ENCODE measurements at places on chromosomes 4 and X.

- no peak for DNase-seq
Measured at GRCh38 chrX:120321520-120322281, 10.4 kb upstream of the TMEM255A start.

- DNase-seq, result no peak
Measured at GRCh38 chrX:76127341-76127740, 45.5 kb upstream of the PBDC1 start.

- DNase-seq, result no peak
Measured at GRCh38 chrX:91039777-91040176, 394.9 kb upstream of the PABPC5 start.

GRCh38 chr4:90030202-90030601 lies 97.0 kb upstream of the CCSER1 start:
- DNase-seq, result no peak

DNA sequence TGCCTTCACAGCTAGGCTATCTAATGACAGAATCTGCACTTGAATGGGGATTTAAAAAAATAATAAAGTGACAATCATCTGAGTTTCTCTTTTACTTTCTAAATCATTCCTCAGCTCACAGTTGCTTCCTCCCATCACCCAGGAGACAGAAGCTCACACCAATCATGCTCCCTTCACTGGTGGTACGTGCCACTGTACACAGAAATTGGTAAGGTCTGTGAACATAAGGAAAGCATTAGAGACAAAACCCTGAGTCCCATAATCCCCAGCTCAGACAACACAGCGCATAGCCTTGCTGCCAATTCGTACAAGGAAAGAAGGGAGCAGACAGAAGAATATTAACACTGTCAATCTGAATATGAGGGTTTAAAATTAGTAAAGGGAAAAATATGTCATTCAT lies 133.1 kb downstream of the IDS start:
- no peak for DNase-seq

GRCh38 chr4:154471032-154471431 lies 20.6 kb downstream of the DCHS2 start:
- DNase-seq, result no peak

DNA sequence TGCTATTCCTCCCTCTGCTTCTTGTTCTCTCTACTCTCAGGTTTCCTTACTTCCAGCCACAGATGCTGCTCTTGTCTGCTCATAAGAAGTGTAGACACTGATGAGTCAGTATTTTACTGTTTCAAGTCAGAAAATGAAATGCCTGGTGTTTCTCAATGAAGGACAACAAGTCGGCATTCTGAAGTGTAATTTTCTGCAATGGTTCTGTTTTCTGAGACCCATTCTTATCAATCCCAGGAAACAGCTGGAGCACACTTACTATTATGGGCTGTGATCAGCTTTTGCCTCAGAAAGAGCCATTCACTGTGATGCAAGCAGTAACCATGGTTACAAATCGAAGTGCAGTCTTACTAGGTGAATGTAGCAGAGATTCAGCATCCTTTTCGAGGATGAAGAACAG lies 42.0 kb downstream of the SLC4A4 start:
- DNase-seq, result no peak

DNA sequence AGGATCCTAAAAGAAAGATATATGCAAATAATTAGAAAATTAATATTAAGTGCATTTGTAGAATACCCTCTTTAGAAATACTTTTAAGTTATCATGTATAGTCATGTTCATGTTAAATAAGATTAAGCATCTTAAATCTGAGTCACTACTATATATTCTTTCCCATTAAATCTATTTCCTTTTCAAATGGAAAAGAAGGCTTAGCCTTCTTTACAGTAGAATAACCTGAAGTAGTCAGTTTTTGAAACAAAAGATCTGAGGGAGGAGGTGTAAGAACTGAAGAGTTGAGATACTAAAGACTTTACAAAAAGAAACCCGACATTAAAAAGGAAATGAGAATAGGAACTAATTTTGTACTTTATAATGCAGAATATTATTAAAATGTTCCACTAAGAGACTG lies 14.7 kb upstream of the HSD17B13 start:
- DNase-seq, result no peak

DNA sequence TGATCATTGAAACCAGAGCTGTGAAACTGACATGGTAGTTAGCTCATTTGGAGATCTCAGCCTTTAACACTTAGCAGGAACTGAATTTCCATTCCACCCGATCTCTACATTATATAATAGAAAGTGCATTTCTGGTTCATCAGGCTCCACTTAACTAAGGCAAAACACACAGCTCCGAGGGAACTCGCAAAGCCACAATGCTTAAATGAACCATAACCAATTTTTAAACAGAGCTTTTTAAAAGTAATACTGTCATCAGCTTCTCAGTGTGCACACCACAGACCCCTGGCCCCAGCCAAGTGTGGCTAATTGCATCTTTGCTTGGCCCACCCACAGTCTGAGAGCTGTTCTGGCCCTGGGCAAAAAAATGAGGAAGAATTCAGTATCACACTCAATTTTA lies 66.1 kb downstream of the DCHS2 start:
- DNase-seq, result no peak

- no peak for DNase-seq
Measured at GRCh38 chr4:128444544-128445302, 157.1 kb upstream of the PGRMC2 start.

DNA sequence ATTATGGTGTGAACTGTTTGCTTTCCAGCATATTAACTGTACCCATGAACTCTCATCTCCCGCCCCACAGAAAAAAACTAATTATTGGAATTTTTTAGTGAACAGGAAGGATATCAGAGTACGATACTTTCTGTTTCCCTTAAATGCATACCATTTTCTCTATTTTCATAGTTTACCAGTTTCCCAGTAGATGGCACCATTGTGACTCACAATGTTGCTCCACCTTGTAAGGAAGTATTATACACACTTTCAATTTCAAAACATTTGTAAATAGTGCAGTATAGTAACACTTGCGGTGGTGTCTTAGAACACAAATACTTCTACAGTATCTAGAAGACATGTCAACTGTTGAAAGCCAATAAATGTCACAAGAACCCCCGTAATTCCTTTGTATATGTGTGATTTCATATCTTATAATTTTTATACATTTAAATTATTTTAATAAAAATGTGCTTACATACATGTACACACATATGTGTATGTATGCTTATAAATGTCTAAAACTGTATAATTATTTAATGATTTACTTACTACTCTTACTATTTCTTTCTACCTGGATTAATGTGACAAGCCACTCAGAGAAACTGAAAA lies 167.3 kb downstream of the SLIT2 start:
- no peak for DNase-seq

DNA sequence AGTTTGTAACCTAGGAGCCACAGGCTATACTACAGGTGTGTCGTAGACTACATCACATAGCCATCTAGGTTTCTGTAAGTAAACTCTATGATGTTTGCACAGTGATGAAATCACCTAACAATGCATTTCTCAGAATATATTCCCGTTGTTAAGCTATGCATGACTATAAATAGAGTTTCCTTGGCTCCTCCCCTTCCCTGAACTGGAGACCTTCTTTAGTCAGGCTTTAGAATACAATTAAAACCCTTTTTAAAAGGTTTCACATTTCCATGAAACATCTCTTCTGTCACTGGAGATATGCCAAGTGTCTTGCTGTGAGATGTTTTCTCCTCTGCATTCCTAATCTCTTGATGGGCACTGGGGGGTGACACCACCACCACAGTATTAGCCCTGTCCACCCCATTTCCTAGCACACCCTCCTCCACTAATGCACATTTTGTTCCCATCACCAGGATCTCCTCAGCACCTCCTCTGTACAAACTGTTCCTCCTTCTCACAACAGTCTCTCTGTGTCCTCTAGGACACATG lies 334.6 kb upstream of the CPEB2 start:
- DNase-seq, result no peak

GRCh38 chr4:61195101-61195500 lies 5.0 kb upstream of the ADGRL3 start:
- DNase-seq, result no peak

DNA sequence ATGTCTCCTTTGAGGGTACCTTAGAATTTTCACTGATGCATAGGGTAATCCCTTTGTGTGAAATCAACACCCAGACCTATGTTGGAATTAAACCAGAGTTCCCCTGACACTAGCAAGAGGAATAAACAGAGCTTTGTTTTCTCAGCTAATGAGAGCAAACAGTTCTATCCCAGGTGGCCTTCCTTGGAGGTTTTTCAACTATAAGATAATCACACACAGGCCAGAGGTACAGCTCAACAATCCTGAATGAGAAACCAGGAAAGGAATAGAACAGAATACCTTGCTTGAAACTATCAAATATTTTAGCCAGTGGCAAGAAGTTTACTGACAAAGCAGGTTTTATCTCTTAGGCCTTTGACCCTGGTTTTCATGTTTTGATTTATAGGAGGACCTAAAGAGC lies 100.2 kb downstream of the OTC start:
- no peak for DNase-seq

GRCh38 chr4:38094419-38094818 lies 134.2 kb downstream of the PTTG2 start:
- no peak for DNase-seq

DNA sequence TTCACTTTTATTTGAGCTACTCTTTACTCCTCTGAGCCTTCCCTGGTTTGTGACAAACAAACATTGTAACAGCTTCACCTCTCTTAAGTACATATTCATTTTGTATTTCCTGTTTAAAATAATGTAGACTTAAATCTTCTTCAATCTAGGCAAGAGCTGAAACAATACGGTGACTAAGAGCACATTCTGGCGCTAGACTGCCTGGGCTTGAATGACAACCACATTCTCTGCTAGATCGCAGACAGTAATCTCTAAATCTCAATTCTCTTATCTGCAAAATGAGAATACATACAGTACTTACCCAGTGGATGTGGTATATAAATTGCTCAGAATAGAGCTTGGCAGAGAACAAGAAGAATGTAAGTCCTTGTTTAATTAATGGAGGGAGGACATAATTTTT lies 144.8 kb downstream of the ARAP2 start:
- DNase-seq, result no peak

- DNase-seq, result no peak
Measured at GRCh38 chr4:93670434-93670833, 158.1 kb upstream of the ATOH1 start.

DNA sequence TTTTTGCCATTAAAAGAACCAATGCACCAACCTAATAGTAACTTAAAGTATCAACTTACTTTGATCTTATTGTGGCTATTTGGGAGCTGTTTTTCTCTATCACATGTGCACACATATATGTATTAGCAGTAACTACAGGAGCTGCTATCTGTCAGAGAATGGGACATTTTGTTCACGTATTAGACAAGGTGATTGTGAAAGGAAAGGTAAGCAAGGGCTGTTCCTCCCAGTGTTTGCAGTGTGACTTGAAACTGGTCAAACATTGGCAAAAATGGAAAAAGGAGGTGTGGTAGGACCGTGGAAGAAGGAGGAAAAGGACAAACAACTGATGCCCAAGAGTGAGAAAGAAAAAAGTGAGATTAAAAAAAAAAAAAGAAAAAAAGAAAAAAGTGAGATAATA lies 43.1 kb upstream of the KLHL2 start:
- no peak for DNase-seq

DNA sequence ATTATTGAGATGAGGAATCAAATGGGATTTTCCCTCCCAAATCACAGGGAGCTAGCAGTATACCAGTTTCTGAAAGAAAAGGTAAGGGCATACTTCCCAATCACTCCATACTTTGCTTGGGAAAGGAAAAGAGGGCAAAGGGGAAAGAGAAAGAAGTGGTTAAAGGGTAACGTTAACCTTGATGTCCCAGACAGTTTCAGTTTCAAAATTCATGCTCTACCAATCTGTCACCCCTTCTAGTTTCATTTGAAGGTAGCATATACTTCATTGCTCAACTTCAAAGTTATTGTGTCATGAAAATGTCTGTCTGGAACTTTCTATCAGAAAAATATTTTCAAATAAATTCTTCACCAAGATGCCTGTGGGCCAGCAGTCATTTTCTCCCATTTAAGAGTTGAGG lies 16.0 kb downstream of the TNMD start:
- no peak for DNase-seq

DNA sequence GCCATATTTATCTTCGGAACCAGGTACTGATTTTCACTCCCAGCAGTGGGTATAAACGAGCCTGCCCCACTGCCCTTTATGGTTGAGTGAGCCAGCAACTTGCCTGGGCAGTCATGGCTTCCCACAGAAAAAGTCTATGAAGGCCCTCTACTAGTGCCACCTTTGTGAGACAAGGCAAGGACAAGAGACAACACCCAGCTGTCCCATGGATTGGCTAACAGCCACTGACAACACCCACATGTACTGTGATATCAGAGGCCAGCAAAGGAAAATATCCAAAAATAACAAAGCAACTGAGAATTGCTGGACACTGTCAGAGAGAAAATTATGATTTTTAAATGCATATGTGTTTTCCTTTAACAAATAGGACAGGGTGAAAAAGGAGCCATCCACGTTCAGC lies 248.4 kb upstream of the TTC29 start:
- no peak for DNase-seq

DNA sequence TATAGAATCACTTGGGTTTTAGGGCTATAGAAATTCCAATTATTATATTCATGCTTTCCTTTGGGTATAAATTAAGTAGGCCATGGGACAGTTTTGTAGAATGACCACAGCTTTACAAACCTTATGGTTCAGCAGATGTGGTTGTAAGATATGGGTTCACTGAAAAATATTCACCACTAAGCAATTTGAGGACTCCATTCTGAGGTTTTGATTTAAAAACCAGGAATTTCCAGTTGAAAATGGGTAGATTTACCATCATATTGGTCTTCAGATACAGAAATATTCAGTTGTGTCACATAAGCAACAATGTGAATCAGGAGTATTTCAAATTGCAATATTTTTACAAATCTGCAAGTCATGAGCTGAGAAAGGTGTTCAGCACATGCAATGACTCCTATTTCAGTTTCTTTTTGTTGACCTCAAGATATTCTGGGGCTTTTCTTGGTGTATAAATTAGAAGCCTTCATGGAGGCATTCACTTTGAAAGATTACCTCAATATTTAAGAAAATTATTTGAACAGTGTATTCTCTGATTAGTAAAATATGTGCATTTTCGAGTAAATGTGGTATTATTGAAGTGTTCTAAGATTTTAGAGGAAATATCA lies 218.4 kb upstream of the HCCS start:
- no peak for DNase-seq

GRCh38 chr4:2630556-2631273 lies 94.3 kb downstream of the FAM193A start:
- DNase-seq, result no peak

GRCh38 chr4:10013722-10014121 lies 7.6 kb downstream of the SLC2A9 start:
- no peak for DNase-seq

DNA sequence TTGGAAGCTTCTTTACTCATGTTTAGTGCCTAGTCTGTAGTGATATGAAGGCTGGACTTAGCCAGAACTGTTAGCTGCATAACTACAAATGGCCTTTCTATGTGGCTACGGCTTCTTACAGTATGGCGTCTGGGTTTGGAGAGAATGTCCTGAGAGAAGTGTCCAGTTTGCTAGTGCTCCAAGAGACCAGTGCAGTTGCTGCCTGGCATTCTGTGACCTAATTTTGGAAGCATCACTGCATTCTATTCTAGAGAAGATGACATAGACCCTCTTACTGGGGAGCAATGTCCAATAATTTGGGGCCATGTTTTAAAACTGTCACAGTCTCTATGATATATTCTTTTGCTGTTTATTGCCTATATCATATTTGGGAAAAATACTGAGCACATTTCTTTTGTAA lies 74.2 kb downstream of the STAG2 start:
- DNase-seq, result no peak

GRCh38 chr4:87523307-87523706 lies 5.9 kb downstream of the SPARCL1 start:
- no peak for DNase-seq

All from progenitor cell of endocrine pancreas (in vitro differentiated cells).